ENCODE measurements at places on chromosomes 3 and 15. TPM values are rescaled to one million over a fixed set of nuclear protein-coding genes. Genes with fewer than 3 reads are reported as not detected.

DNA sequence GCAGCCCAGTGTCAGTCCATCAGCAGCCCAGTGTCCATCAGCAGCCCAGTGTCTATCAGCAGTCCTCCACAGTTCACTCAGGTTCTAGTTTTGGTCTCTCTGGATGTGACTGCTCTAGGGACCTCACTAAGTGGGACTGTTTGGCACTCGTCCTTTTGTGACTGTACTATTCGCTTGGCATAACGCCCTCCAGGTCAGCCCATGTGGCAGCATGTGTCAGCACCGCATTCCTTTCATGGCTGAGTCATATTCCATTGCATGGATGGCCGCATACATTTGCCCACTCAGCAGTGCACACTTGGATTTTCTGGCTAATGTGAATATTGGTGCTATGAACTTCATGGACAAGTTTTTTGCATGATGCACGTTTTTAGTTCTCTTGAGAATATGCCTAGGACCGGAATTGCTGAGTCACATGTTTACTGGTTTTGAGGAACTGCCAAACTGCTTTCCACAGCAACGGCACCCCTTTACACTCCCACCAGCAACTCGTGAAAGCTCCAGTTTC lies 16.4 kb downstream of the CHST13 start:
- DNase-seq = peak; percentile 3

DNA sequence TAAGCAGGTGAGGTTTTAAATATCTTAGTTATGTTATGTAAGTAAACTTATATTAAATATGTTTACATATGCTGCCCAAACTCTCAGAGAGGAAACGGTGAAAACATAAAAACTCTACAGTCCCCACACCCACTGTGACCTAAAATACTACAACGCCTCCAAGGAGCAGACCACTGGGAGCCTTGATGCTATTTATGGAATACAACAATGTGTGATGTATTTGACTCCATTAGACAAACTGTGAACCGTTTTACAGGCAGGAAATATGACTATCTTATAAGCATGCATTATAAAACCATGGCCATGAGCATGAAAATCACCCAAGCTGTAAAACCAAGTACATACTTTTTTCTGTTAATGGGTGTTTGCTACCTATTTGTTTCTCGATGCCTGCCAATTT lies 379.5 kb upstream of the TBL1XR1 start:
- DNase-seq = no peak

The SLC38A3 gene
- 6.6 TPM for polyA plus RNA-seq

The GADL1 gene
- 0.22 TPM for polyA plus RNA-seq

DNA sequence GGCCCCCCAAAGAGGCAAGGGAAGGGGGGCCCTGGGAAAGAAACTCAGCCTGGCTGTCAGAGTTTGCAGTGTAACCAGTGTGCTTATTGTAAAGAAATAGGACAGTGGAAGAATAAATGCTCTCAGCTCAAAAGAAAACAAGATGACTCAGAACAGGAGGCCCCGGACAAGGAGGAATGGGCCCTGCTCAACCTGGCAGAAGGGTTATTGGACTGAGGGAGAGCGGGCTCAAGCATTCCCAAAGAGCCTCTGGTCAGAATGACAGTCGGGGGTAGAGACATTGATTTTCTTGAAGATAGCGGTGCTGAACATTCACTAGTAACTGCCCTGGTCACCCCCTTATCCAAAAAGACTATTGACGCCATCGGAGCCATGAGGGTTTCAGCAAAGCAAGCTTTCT lies 100.4 kb upstream of the OSBPL11 start:
- DNase-seq = no peak

DNA sequence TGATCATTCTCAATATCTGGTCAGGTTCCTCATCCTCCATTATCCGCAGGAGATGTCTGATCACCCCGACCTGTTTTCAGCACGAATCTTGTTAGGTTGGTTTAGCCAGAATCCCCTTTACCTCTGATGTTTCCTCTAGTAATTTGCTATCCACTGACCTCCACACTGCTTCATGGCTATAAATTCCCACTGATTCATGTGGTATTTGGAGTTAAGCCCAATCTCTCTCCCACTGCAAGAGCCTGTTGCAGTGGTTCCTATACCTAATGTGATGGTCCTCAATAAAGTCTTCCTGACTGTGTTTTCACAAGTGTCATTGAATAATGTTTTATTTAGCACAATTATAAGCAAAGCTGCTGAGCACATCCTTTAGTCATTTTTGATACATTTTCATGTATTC lies 124.8 kb upstream of the CNTN3 start:
- DNase-seq = no peak
